ENCODE measurements at places on chromosomes 6 and 20.
A peak's percentile ranks its signal among the peaks of the same experiment; 100 is the strongest.

GRCh38 chr6:26342106-26343004 lies 22.6 kb upstream of the BTN3A2 start:
- DNase-seq: no peak

DNA sequence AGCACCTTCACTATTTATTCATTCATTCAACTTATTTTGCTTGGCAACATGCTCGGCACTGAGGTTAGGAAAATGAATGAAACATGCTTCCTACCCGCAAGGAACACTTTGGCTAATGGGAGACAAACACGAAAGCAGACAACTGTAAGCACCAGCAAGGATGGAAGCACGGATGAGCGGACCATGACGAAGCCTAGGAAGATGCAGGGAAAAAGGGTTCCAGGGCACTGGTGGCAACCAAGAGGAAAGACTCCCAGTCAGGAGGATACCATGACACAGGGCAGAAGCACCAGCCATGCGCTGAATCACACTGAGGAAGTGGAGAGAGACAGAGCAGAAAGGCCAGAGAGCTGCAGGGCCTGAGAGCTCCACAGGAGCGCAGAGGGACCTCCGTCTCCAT lies 9.8 kb downstream of the PDE10A start:
- DNase-seq: no peak

DNA sequence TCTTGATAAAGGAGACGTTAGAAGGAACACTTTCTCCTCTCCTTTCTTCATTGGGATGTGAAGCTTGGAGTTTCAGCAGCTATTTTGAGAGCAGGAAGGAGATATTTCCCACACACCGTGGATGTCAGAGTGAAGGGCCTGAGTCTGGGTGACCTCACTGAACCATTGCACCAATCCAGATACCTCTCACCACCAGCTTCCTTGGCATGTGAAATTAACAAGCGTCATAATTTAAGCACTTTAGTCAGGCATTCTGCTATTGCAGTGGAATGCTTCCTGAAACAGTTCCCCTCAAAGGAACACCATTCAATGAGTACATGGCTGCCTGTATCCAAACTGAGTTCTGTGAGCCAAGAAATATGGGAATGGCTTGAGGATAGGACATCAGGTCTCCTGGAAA lies 83.7 kb downstream of the CHMP4B start:
- DNase-seq: no peak

- no peak for DNase-seq
Observed at GRCh38 chr6:84902354-84902928, 138.0 kb upstream of the TBX18 start.

DNA sequence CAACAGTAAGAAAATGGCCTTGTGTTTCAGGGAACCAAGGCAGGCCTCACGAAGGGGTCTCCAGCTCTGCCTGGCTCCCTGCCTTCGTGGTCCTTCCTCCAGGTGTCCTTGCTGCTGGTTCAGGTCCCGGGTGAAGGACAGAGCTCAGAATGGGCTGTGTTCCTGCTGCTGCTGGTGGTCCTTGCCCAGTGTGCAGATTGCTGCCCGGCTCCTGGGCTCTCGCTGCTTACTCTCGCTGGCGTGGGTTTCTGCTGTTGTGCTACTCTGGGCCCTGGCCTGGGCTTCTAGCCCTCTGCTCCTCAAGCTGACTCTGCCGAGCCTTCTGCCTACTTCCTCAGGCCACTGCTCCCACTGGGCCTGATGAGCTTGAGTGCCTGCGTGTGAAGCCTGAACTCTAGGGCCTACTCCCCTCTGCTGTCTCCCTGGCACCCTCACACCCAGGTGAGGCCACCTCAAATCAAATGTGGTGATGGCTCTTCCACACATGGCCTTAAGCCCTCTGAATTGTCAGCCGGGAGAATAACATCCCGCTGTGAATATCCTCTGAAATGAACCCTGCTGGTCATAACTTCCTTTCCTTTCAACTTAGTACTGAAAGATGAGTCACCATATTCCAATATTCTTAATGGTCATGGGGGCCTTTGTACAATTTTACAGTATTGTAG lies 171.6 kb downstream of the FOXC1 start:
- DNase-seq: no peak

- DNase-seq: no peak
Observed at GRCh38 chr6:80217794-80218193, 111.3 kb downstream of the BCKDHB start.

GRCh38 chr20:37408302-37409193 lies 62.6 kb downstream of the SRC start:
- DNase-seq: no peak

DNA sequence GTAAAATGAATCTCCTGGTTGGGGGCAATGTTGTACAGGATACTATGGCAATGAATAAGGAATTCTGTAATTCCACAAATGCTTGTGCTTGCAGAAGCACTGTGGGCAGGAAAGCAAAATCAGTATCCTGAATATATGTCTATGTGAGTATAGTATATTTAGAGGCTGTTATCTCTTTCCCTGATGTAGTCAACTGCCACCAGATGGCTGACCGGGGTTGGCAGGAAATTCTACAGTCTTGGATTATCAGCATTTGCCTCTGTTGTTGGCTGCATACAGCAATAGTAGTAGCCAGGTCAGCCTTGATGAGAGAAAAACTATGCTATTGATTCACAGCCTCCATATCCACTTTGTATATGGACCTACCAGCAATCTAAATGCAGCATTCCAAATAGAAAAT lies 425.1 kb upstream of the JAG1 start:
- no peak for DNase-seq

GRCh38 chr20:18628330-18628920 lies 40.6 kb downstream of the DTD1 start:
- no peak for DNase-seq

GRCh38 chr6:141467881-141468280 lies 664.8 kb upstream of the GJE1 start:
- no peak for DNase-seq

- no peak for DNase-seq
Observed at GRCh38 chr6:157089258-157089657, 234.1 kb downstream of the TMEM242 start.

GRCh38 chr6:52046456-52046855 lies 41.0 kb downstream of the PKHD1 start:
- DNase-seq: no peak

GRCh38 chr20:24934101-24934661 lies 14.9 kb upstream of the CST7 start:
- no peak for DNase-seq

GRCh38 chr6:79813854-79814709 lies 133.3 kb downstream of the ELOVL4 start:
- DNase-seq: peak; percentile 56
